Hindlimb muscle (tissue), 1 donor: ENCODE measurements at places on chromosomes 4 and X. TPM values are rescaled to one million over a fixed set of nuclear protein-coding genes. Genes with fewer than 3 reads are reported as not detected.

The CTAG1A gene
- not detected for polyA plus RNA-seq

The USP38 gene
- 18.1 TPM for polyA plus RNA-seq

The AFM gene
- not detected for polyA plus RNA-seq

The ABCB7 gene
- polyA plus RNA-seq: 20.6 TPM

The APBB2 gene
- 42.1 TPM for polyA plus RNA-seq

The SMIM31 gene
- not detected for polyA plus RNA-seq

The ZDHHC15 gene
- 3.4 TPM for polyA plus RNA-seq

The SPATA4 gene
- polyA plus RNA-seq: 0.40 TPM

The USP17L28 gene
- polyA plus RNA-seq: not detected

The CASP6 gene
- 16.3 TPM for polyA plus RNA-seq

The TXK gene
- 0.65 TPM for polyA plus RNA-seq

The PLP1 gene
- 47.7 TPM for polyA plus RNA-seq

The SULT1E1 gene
- polyA plus RNA-seq: 20.9 TPM

The TMEM156 gene
- 0.13 TPM for polyA plus RNA-seq

The C4orf51 gene
- polyA plus RNA-seq: not detected

The FGFBP1 gene
- not detected for polyA plus RNA-seq

The CYTL1 gene
- polyA plus RNA-seq: 5.6 TPM

The NUP62CL gene
- polyA plus RNA-seq: 0.98 TPM
